ENCODE measurements at places on chromosomes 2 and 18.

DNA sequence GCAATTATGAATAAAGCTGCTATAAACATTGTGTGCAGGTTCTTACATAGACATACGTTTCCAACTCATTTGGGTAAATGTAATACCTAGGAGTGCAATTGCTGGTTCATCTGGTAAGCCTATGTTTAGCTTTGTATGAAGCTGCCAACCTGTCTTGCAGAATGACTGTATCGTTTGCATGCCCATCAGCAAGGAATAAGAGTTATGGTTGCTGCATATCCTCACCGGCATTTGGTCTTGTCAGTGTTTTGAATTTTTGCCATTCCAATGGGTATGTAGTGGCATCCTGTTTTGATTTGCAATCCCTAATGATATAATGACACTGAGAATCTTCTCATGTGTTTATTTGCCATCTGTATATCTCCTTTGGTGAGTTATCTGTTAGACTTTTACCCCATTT is 20.7 kb downstream of the CCDC150 start:
- no peak for DNase-seq

DNA sequence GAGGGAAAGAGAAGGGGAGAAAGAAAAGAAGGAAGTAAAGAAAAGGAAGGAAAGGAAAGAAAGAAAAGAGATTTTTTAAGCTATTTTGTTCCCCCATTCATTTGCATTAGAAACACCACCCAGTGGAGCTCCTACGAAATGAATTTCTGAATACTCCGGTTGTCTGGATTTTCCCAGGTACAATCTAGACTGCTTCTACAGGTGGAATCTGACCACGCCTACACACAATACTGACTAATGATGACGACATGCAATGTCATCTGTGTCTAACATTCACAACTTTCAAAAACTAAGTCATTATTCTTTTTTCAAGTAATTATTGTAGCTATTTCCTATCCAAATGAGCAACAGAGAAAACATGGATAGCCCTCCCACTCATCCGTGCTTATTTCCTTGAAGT is 121.7 kb downstream of the ZNF516 start:
- DNase-seq, result no peak

DNA sequence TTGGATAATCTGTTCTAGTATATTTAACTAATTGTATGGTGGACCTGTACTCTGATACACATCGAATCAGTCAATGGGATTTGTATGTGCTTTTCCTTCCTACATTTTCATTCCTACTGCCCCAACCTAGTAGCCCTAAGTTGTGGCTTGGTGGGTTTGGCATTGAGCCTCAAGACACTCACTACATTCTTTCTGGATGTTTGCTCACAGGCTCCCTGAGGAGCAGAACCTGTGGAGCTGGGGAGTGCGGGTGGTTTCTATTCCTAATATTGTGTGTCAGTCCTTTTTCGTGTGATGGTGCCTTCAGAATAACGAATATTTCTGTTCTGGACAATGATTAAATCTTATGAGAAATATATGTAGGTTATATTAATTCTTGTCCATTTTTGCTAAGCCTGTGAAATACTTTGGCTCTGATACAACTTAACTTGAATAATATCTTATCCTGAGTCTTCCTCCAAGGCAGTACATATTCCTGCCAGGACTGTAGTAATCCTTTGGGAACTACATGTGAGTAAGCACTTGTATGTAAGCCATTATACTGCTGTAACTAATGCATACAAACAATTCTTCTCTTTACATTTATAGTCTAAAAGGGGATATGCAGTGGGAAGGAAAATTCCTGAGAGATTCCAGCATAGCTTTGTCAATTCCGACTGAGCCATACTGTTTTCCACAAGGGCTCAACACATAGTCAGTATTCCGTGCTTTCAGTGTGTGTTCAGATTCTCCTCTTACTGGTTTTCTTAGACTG is 150.6 kb downstream of the AGPS start:
- DNase-seq, result no peak

DNA sequence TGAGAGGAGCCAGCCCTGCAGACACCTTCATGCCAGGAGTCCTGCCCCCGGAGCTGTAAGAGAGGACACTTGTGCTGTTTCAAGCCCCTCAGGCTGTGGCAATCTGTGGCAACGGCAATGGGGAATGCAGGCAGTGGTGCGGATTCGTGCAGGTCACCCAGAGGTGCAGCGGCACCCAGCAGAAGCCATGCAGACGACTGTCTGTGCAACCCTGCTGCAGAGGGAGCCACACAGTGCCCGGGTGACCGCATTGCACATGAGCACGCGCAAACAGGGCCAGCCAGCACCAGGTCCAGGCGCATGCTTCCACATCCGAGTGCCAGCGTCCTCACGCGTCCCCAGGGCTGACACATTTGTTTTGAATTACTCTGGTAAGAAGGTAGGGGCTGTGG is 84.8 kb upstream of the GPC1 start:
- DNase-seq, result no peak

- no peak for DNase-seq
Measured at GRCh38 chr2:20230114-20230425, 5.1 kb upstream of the SDC1 start.

GRCh38 chr2:26723991-26724750 is 31.6 kb downstream of the KCNK3 start:
- DNase-seq, result no peak

GRCh38 chr2:238811759-238812158 is 36.1 kb upstream of the TWIST2 start:
- no peak for DNase-seq

DNA sequence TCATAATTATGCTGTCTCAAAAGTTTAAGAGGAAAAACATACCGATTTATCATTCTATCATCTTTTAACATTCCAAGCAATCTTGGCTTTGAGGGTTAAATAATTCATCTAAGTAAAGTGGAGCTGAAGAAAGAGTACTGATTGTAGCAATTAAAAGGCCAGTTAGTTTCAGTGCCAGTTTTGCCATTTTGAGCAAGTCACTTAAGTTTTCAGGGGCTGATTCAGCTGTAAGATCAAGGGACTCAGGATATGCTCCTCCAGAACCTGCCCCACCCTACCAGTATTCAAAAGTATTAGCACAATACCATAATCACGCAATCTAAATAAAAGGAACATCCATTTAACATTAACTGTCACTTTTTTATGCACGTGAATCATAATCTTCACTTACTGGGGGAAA is 1.9 kb downstream of the SS18 start:
- no peak for DNase-seq

DNA sequence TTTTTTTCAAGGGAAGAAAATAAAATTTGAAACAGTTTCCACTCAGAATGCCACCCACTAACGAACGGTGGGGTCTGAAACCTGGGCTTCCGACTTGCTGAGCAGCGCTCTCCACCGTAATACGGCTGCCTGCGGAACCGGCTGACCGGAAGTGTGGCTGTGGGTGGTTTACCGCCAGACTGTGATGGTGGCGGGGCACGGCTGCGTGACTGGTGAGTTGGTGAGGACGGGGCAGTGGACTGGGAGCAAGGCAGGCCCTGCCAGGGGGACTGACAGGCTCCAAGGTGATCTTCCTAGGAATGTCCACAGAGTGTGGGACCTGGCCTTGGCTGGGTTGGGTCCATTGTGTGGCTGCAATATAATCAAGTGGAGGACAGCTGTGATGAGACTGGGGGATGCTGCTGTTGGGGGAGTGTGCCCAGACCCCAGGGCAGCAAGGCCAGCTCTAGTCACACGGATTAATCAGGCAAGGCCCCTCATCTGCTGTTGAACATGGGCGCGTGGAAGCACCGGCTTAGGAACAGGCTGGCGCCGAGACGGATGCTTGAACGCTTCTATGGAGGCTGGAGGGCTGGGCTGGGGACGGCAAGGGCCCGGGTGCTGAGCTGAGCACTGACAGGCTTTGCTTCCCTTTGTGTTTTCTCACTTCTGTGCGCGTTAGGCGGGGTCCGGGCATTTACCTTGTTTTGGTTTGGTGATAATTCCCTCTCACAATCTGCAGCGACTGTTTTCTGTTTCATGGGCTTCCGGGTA is 357.7 kb upstream of the SPRED2 start:
- DNase-seq, result no peak

DNA sequence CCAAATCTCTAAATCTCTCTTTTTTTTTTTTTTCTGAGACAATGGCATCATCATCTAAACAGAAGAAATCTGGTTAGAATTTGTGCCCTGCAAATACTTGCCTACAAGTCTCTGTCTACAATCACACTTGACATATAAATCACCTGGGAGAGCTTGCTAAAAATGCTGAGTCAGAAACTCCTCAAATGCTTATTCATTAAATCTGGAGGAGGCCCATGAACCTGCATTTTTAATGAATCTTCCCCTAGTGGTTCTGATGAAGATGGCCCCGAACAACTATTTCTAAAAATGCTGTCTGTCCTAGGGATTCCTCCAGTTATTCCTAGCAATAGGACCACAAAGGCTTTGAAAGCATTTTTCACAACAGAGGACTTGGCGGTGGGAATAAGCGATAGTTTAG is 1.6 kb upstream of the CSRNP3 start:
- DNase-seq, result no peak

DNA sequence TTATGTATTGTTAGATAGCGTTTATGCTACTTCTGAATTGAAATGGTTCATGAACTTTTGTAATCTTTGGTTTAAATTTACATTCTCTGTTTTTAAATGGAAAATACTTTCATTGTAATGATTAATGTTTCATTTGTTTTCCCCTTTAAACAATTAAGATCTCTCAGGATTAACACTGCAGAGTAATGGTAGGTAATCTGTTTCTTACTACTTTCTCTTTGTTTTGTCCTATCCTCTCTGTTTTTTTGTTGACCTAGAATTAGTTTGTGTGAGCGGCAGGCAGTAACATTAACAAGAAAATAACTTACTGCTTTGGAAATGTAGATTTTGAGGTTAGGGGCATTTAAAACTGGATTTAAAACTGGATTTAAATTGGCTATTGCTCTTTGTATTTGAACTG is 19.1 kb downstream of the SMAD4 start:
- no peak for DNase-seq

DNA sequence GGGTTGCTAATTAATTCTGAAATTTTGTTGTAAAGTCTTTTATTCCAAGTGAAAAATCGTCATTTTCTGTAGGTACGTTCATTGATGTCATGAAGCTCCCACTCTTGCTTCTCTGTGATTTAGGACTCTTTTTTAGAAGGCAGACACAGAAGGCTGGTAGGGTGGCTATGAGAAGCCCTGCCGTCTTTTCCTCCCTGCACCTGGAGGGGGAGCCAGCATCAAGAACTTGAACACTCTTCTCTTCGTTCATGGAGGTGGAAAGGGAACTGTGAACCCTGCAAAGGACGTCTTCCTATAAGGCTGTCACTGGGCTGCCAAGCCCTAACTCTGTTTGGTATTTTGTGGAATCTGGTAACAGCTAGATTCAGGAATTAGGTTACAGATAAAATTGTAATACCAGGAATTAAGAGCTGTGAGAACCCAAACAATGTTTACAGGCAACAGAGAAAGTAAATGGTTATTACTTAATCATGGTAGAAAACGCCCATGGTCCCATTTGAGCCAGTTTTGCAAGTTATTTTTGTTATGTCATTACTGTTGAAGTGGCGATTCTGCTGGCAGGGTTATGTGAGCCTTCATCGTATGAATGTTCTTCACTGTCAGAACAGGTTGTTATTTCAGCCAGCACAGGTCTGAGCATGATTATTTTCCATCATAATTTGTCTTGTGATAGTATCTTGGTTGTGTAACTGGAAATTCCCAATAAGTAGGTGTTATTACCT is 112.2 kb downstream of the OSBPL6 start:
- peak; percentile 2 for DNase-seq

GRCh38 chr2:236167297-236168109 is 683 bp downstream of the GBX2 start:
- DNase-seq, result no peak

DNA sequence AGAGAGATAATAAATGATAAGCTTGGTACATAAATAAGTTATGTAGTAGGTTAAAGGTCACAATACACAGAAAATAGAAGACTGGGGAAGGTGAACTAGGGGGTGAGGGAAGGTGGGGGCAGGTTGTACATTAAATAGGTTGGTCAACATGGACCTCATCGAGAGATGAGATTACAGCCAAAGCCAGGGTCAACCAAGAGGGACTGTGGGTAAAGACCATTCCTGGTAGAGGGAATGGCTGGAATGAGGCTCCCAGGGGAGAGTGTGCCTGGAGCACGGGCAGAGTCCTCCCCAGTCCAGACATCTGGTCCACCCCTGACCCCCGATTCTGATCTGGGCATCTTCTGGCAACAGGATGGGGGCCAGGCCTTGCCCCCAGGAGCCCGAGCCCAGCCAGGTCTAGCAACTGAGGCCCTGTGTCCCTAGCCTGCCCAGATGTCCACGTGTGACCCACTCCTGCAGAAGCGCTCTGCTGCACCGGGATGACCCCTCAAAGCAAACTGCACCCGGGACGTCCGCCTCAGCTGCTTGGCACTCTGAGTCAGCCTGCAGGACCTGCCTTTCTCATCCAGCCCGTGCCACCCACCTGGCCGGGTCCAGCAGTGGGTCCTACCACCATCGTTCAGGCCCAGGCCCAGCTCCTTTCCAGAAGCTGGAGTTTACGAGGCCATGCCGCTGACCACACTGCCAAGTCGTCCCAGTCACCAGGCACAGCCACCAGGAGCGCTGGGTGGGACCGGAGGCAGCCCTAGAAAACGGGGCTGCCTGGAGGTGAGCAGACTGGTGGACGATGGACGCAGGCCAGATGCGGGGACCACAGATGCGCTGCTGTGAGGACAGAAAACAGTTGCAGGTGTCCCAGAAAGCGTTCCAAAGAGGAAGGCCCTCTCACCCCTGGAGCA is 56.2 kb upstream of the ID2 start:
- DNase-seq, result no peak

DNA sequence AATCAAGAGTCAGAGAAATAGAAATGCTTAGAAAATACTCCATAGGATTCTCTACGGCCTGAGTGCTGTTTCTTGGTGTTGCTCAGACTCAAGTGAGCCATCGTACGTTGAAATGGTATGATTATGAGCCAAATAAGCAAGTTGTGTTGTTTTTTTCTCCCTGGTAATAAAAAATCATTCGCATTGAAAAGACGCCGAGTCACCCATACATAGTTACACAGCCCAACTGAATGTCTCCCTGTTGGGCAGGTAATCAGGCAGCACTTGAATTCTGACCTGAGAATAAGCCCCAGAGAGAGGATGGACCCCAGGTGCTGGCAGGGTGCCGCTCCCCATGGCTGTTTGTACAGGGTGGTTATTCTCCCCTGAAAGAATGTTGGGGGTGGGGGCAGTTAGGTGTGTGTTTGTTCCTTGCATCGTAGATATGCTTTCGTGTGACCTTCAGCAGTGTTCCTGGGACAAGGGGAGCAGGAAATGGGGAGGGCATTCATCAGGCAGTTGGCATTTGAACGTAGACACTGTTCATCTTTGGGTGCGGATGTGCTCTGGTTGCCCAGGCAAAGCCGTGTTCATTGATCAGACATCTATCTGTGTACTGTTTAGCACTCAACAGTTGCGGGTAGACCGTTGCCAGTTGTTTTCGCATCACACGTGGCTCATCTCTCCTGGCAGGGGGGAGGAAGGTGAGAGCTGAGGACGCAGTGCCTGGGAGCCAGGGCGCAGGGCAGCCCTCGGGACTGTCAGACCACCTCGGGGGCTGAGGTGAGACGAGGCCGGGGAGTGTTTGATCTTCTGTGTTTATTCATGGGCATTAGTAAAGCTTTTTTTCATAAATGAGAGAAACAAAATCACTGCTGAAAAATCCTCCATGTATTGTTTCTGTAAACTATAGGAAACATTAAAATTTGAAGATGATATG is 27.3 kb downstream of the MTCL1 start:
- DNase-seq, result no peak

All from activated CD4-positive, alpha-beta T cell treated with anti-CD3 and anti-CD28 coated beads for 4 hours (primary cell).